ENCODE measurements at places on chromosomes 3 and 15. TPM values are rescaled to one million over a fixed set of nuclear protein-coding genes. Genes with fewer than 3 reads are reported as not detected.

Gene GADL1
- total RNA-seq = 5.3 TPM

Gene SUSD5
- total RNA-seq = 2.0 TPM

Gene FAM227B
- total RNA-seq = 5.3 TPM

Gene IRAK2
- total RNA-seq = 3.3 TPM

Gene ARHGEF26
- 4.1 TPM for total RNA-seq

Gene MTHFS
- 6.1 TPM for total RNA-seq

Gene WDR93
- total RNA-seq = 0.41 TPM

Gene TADA3
- 33.0 TPM for total RNA-seq

Gene KBTBD13
- total RNA-seq = not detected

Gene REC114
- total RNA-seq = not detected

Gene HYKK
- total RNA-seq = 0.41 TPM

Gene ERICH6
- total RNA-seq = under 0.01 TPM

Gene TFRC
- total RNA-seq = 113 TPM

DNA sequence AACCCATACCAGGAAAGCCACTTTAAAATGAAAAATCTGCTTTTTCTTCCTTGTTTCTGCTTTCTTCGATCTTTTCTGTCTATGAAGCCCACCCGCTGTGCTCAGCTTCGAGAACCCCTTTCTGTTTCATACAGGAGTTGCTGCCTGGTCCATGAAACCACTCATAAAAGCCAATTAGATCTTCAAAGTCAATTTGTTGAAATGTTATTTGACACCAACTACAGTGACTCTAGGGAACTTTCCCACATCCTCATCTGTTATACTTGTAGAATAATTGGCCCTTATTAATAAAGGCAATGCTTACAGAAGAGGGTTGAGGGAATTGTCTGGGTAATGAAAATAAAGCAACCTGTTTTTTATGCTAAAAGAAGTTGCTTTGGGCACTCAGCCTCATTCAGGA is 523.6 kb downstream of the OCA2 start:
- DNase-seq = no peak

DNA sequence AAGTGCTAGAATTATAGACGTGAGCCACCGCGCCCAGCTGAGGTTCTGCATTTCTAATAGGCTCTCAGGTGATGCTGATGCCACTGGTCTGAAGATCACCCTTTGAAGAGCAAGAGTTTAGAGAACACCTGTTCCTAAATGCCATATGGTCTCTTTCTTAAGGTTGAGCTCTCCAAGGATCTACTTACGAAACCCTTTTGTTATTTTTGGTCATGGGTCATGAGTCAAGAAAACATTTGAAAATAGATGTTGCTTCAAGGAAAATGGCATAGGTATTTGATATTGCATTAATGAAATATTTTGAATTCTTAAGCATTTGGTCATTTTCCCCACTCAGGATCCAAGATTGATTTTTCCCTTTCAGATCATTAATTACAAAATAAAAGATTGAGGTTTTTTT is 74.7 kb upstream of the SOX2 start:
- DNase-seq = no peak

- no peak for DNase-seq
Observed at GRCh38 chr3:66272016-66272415, 51.2 kb downstream of the SLC25A26 start.

DNA sequence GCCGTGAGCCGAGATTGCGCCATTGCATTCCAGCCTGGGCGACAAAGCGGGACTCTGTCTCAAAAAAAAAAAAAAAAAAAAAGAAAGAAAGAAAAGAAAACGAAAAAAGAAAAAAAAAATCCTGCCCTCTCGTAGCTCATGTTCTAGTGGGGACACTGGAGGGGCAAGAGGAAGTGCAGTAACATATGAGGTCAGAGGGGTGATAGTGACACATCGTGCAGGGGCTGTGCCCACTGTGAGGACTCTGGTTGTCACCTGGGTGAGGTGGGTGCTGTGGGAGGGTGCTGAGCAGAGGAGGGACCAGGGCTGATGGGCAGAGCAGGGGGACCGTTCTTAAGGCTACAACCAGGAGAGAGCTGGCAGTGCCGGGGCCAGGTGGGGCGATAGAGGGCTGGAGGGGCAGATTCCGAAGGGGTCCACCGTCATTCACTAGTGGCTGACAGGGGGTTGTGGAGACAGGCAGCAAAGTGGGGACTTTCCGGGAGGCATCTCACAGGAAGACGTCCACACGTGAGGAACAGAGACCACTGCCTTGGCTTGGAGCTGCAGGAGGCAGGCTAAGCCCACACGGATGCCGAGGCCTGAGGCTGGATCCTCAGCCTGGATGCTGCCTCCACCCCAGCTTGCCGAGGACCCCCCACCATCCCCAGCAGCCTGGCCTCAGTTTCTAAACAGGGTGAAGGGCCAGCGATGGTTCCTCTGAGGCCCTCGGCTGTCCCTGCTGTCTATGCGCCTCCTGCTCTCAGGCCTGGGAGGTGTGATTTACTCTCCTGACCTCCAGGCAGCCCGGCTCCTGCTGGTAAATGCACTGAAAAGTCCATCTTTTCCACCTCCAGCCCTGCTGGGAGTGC is 154.3 kb upstream of the IQSEC1 start:
- no peak for DNase-seq

GRCh38 chr3:122074621-122075265 is 19.6 kb downstream of the CD86 start:
- DNase-seq = no peak

DNA sequence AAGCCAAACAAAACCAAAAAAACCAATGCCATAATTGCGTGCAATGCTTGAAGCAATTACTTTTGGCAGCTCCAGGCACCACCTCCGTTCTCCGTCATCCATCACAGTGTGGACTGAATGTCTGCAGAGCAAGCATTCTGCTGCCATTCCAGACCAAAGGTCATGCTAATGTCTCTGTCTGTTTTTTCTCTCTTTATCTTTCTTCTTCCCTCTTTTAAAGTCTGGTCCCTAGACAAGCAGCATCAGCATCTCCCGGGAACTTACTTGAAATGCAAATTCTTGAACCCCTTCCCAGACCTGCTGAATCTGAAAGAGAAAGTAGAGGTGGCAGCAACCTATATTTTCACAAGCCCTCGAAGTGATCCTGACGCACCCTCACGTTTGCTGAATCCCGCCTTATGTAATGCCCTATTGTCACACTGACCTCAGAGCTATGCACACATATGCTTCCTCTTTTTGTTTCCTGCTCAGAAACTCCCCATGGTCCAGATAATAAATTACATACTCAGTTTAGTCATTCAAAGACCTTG is 297.3 kb upstream of the PROK2 start:
- no peak for DNase-seq

DNA sequence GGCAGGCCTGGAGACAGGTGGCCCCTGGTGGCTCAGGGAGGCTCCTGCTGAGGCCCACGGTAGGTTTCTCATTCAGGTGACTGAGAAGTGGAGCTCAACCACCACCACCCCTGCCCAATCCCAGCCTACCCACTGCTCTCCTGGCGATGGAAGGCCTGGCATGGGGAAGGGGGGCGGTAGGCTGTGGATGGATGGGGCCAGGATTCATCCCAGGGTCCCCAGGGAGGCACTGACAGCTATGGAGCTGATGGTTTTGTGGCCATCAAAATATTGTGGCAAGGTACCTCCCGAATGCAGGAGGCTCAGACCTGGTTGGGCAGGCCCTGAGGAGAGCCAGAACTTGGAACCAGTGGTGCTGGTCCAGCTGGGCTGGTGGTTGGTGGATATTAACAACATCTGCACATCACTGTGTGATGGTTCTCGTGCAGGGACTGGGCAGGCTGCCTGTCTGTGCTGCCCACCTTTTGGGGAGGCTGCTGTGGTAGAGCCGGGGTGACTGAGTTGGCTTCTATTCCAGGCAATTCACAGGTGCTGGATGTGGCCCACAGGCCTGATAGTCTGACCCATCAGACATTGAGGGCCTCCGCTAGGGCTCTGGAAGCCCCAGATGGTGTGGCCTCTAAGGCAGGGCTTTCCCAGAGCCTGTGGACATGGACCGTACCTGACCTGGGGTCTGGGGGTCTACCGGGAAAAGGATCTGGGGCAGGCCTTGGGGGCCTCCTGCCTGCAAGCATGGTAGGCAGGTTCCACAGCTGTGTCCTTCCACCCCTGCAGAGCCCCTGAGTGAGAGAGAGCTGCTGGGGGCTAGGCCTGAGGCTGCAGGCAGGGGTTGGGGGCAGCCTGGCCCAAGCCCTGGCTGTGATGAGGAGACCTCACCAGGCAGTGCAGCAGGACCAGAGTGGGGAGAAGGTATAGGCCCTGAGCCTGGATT is 3.4 kb downstream of the ZBTB47 start:
- DNase-seq = no peak

- no peak for DNase-seq
Observed at GRCh38 chr3:174859756-174860155, 622 bp downstream of the NAALADL2 start.

GRCh38 chr3:38315488-38316230 is 30.9 kb upstream of the XYLB start:
- DNase-seq = no peak

DNA sequence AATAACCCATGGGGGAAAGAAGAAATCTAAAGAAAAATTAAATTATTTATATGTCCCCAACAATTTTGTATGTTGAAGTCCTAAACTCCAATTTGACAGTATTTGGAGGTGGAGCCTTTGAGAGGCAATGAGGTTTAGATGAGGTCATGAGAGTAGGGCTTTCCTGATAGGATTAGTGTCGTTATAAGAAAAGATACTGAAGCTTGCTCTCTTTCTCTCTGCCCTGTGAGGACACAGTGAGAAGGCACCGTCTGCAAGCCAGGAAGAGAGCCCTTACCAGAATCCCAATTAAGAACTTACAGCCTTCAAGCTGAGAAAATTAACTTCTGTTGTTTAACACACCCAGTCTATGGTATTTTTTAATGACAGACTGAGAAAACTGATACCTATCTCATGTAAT is 16.1 kb upstream of the OR5AC2 start:
- no peak for DNase-seq

DNA sequence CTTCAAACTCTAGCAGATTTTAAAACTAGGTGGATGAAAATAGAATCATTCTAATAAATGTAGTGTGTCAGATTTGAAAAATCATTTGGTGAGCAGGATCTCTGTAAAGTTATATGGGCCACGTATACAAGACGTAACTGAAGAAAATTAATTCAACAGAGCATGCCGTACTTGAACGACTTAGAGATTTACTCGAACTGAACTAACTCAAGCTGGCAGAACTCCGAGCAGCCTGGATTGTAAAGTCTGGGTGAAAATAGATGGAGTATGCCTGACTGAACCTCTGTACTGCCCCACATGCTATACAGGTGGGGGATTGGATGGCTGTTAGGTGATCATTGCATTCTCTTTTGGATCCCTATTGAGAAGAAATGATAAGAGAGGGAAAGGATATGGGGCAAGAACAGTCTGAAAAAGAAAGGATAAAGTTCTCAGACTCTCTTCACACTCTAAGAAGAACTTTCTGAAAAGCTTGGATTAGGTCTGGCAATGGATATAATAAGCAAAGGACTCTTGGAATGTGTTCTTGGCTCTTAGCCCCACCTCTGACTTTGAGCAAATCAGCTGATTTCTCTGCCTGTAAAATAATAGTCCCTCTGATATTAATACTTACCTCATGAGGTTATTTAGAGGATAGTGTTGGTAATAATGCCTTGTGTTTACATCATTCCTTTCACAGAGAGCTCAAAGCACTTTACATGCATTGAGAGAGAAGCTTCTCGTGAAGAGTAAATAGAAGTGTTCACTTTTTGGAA is 147.5 kb downstream of the FILIP1L start:
- no peak for DNase-seq

- DNase-seq = no peak
Observed at GRCh38 chr15:58492661-58493397, 61.0 kb downstream of the LIPC start.

DNA sequence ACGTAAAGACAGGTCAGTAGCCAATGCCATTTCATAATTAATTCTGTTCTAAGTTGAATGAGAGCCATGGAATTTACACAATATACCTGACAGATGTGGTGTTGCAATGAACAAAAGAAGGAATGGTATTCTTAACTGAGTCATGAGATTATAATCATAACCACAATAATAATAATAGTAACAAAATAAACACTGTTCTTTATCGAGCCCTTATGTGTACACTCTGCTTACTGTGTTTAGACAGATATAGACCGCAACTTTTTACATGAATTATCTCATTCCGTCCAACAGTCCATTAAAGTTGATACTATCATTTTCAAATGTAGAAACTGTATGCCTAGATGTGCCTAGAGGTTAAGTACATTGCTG is 28.2 kb upstream of the SCAANT1 start:
- no peak for DNase-seq

DNA sequence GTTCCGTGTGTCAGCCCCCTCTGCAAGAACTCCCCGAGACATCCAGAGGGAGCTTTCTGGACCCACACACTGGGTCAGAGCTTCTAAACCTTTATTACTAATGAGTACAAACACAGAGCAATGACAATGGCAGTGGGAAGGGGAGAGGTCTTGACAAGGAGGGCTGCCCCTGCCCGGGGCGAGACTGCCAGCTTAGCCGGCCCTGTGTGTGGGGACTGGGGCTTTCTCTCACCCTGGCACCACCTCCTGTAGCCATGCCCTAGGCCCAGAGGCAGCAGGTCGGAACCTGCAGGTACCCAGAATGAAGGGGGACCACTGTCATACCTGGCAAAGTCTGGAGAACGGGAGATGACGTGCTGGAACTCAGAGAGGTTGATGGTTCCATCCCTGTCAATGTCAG is 3.1 kb downstream of the CIB1 start:
- DNase-seq = no peak

DNA sequence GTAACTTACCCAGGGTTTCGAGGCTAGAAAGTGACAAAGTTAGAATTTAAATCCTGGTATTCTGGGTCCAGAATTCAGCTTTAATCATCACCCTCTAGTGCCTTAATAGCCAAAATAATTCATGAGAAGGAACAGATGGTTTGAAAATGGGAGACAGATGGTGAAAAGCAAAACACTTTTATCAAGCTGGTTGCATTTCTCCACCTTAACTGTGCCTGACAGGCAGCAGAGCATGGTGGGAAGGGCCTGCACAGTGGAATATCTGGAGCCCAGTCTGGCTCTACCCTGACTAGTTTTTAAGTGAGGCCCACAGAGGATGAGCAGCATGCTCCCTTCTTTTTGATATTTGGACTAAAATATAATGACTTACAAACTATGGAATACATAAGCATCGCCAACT is 35.6 kb upstream of the RASGRP1 start:
- no peak for DNase-seq

GRCh38 chr15:30953183-30953582 is 38.2 kb downstream of the MTMR10 start:
- DNase-seq = no peak

DNA sequence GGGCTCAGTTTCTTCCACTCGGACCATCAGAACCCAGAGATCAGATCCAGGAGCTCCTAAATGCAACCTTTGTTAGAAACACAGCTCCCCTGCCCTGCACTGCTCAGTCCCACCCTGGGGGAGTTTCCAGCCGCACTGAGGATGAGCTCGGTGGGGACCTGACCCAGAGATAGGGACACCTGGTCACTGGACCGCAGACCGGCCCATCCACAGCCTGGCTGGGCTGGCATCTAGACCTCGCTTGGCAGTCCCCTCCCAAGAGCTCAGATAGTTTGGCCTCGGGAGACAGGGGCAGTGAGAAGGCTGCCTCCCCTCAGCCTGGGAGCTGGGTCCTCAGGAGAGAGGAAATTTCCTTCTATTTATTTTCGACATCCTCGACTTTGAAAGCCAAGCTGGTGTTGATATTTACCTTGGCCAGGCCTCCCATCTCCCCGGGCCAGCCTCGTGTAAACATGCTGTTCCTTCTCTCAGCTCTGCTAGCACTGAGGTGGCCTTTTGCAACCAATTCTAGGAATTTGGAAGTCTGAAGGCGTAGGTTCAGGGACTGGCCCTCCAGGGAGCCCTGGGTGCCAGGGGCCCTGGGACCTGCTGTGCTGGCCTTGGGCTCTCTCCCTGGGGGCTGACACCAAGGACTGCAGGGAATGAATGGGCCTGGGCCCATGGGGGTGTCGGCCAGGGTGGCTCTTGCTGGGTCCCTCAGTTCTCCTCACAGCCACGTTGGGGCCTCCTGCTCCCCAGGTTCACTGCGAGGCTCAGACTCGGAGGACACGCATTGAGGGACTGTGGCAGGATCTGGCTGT is 90.1 kb downstream of the VGLL4 start:
- no peak for DNase-seq

Measured in frontal cortex (tissue), 4 donors.